ENCODE measurements at places on chromosomes 2 and 18.

- no peak for DNase-seq
Observed at GRCh38 chr2:179594268-179595112, 266.9 kb downstream of the ZNF385B start.

GRCh38 chr2:237617587-237617982 is 9.8 kb upstream of the LRRFIP1 start:
- DNase-seq, result no peak

DNA sequence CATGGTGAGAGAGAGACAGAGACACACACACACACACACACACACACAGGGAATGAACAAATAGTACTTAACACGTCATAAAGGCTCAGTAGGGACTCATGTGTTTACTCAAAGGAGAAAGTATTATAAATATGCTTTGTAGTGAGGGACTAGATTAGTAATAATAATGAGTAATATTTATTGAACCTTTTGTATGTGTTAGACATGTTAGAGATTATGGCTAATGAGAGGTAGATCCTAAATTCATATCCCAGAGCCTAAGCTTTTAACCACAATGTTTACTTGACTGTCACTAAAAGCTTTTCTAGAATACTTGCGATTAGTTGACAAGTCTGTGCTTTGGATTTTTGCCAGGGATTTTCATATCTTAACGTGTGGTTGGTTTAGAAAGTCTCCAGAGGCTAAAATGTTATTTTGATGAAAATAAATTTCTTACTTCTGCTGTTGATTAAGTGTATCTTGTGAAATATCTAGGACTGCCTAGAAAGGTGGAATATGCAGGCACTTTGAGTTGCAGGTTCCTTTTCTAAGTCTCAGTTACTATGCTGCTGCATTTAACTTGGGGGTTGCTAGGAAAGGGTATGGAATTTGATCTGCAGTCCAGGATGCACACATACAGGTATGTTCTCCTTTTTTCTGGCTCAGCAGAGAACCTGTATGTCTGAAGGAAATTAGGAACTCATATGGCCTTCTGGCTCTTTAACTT is 64.5 kb downstream of the UBR3 start:
- no peak for DNase-seq

DNA sequence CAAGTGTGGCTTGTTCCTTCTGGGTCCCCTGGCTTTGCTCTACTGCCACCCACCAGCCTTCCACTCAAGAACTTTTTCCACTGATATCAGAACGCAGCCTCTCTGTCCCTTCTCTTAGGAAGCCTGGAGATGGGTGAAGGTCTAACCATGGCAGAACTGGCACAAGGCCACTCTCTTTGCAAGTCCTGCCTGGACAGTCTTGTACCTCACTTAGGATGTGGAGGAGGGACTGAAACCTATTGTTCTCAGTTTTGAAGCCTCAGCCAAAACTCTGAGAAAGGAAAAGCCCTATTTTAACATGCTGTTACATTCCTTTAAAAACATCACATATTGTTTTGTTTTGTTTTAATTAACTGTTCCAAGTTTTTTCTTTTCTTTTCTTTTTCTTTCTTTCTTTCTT is 58.9 kb upstream of the NCOA1 start:
- DNase-seq, result no peak

- no peak for DNase-seq
Observed at GRCh38 chr2:136067459-136067858, 50.5 kb downstream of the CXCR4 start.

DNA sequence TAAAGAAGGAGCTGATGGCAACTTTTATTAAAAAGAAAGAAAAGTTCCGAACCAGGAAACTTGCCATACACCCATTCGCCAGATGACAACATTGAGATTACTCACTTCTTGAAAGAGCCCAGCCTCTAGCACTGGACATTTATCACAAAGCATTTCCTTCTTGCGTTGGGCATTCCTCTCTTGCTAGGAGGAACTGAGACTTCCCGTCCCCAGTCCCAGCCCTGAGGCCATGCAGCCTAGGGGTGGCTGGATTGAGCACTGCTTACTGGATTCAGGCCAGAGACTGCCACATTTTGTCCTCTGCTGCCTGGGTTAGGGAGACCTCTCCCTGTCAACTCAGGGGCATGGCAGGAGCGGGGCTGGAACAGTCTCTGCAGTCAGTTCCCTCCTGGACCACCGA is 80.1 kb downstream of the SDC1 start:
- DNase-seq, result no peak

GRCh38 chr18:10912790-10913545 is 236.4 kb downstream of the PIEZO2 start:
- DNase-seq, result no peak

DNA sequence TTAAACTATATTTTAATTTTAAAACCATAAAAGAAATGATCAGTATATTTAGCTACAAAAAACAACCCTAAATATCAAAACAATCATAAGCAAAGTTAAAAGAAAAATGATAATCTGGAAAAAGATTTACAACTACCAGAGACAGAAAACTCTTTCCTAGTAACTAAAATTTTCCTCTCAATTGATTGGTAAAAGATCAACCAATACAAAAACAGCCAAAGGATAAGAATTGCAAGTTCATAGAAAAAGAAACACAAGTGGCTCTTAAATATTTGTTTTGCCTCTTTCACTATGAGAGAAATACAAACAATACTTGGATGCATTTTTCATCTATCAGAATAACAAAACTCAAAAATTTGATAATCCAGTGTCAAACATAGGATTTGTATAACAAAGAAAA is 101.8 kb upstream of the ZC3H15 start:
- no peak for DNase-seq

GRCh38 chr2:233379441-233379840 is 25.1 kb downstream of the DGKD start:
- no peak for DNase-seq

- DNase-seq, result no peak
Observed at GRCh38 chr2:64023485-64024258, 4.4 kb upstream of the VPS54 start.

DNA sequence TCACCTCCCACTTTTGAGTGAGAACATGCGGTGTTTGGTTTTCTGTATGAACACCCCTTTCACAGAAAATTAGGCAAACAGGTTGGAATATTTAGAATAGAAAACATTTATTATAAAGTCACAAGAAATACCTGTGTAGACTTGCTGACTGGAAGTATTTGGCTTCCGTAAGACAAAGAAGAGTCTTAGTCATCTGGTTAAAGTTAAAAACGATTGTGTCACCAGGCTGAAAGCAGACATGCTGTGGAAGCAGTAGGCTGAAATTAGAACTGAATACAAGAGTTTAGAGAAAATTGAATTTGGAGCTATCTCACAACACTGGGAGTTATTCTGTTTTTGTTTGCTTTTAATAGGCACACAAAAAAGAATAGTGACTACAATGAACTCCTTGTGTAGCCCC is 16.2 kb upstream of the CLASP1 start:
- no peak for DNase-seq
